ENCODE measurements at places on chromosomes 4 and X.

DNA sequence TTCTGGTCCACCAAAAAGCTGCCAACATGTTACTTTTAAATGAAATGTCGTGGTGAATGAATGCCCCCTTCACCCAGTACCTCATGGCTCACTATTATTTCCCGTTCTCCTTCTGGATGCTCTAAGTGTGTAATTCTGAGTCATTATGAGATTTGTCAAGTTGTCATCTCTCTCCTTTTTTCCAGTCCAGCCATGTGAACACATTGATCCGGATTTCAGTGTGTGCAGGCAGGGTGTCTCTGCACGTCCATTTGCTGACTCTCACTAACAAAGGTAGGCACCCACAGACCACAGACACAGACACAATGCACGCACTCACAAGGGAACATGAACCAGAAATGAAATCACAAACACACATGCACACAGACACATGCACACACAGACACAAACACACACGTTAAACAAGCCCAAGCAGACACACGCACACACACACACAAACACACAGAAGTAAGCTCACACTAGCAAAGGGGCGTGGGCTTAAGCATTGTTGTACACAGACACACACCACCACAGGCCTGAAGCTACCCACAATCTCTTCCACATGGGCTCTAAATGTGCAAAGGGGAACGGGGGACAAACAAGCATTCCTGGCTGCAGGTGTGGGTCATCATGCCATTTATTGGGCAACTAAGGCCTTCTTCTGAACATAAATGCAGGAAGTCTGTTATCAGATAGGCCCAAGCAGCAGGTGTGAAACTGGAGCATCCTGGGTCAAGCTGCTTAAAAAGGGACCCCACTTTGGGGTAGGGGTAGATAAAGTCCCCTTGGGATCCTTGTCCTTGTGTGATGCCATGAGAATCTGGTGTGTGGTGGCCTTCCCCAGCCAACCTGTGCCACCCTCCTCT lies 58.1 kb downstream of the NBDY start:
- DNase-seq: no peak

- no peak for DNase-seq
Observed at GRCh38 chrX:133412246-133412645, 3.0 kb downstream of the GPC4 start.

DNA sequence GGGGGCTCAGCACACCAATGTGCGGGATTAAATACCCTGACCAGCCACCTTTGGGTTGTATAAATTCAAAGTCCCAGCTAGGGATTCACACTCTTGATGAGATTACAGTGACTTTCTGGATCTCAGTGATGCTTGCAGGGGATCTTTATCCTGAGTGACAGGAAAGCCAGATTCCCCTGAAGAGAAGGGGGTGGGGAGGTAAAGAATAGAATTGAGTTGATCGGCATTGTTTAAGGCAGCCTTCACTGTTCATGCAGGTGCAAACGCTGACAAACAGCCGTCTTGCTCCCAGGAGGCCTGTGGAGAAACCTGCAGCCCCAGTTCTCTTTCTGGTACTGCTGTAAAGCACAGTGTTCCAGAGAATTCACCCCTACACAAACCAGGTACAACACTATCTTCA lies 19.0 kb downstream of the CXXC4 start:
- no peak for DNase-seq

GRCh38 chr4:77393996-77394395 lies 211.6 kb upstream of the CXCL13 start:
- DNase-seq: no peak

DNA sequence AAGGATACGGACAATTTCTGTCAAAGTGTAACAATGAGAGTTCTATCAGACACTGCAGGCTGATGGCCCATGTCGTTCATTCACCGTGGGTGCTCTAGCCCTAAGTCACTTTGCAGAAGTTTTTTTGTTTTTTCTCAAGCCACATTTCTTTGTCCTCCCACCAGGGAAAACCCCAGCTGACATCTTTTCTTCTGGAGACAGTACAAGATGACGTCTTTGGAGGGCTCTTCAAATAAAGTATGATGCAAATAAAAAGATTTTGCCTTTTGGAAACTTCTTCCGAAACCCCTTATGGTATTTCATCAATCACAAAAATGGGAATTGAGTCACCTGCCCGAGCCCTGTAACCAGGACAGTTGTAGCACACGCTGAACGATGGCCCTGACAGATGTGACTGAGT lies 73.2 kb downstream of the TRAPPC11 start:
- no peak for DNase-seq

- no peak for DNase-seq
Observed at GRCh38 chr4:41857226-41857641, 78.0 kb upstream of the TMEM33 start.

- no peak for DNase-seq
Observed at GRCh38 chr4:16120720-16121119, 36.9 kb upstream of the PROM1 start.

DNA sequence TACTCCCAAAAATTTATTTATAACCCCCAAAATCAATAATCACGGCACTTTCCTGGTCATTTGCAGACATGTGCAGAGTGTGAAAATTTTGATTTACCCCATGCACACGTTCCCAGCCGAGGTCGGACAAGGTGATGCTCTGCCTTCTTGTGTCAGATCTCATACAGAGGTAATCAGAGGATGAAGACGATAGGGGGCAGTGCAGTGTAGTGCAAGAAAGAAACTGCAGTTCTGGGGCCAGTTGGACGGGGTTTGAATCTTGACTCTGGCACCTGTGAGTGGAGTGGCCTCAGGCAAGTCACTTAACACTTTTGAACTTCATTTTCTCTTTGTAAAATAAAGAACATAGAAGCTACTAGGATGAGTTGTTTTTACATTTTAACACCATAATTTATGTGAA lies 88.4 kb downstream of the FRMPD3 start:
- DNase-seq: no peak

- DNase-seq: no peak
Observed at GRCh38 chrX:19725641-19726040, 161.8 kb downstream of the SH3KBP1 start.
